ENCODE measurements at places on chromosomes 6 and 20.

DNA sequence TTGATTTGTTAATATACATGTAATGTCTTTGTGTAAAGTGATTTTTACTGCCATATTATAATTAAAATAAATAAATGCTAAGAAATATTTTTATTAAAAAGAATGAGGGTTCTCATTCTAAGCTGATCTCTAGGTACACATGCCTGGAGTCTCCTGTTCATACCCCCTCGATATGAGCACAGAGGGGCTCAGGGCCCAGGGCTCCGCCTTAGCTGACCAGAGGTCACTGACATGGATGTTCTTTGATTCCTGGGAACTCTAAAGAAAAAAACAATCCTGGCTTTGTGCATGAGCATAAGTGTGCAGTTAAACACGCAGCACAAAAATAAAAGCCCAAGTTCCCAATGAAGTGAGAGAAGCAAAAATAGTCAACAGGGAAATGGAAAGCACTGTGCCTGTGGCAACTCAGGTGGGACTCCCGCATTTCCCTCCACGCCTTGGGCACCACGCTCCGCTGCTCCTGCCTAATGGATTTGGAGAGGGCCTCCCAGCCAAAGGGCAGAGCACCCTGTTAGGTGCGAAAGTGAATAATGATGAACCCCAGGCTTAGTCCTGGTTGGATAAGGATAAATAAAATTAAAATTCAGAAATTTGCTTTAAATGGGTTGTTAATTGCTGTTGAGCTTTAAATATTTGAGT, 33.3 kb upstream of the QKI start:
- no peak for DNase-seq

DNA sequence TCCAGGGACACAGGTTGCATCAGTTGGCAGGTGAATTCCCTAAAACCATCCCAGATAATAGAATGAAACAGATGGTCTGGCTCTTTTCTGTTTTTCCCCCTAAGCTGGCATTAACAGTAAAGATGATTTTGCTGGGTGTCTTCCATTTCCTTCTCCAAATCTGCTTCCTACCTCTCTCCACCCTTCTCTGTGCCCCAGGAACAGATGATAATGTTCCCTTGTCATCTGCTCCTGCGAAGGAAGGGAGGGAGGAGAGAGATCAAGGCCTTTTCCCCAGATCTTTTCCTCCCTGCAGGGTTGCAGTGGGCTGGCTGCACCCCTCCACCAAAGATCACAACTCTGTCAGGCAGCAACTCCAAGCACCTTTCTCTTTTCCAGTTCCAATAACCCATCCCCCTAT, 156.5 kb upstream of the PRDM1 start:
- DNase-seq: no peak

- DNase-seq: no peak
Observed at GRCh38 chr6:46288835-46289234, 118.1 kb upstream of the ENPP5 start.

DNA sequence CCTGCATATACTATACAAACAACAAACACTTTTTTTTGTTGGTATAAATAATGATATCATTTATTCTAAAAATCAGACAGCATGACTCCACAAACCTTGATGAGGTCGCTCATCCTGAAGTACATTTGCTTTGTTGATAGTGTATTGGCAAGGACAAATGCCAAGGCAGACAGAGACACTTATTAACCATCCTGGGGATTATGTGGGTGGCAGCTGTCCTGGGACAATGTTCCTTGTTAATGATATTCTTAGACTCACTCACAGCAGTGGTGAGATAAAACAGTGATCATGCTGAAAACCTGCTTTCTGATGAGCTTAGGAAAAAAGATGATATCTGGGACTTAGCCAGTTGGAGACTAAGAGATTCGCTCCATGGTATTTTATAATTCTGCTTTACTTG, 85.4 kb upstream of the OGFRL1 start:
- no peak for DNase-seq

- no peak for DNase-seq
Observed at GRCh38 chr6:2881423-2881822, 21.7 kb downstream of the SERPINB9 start.

DNA sequence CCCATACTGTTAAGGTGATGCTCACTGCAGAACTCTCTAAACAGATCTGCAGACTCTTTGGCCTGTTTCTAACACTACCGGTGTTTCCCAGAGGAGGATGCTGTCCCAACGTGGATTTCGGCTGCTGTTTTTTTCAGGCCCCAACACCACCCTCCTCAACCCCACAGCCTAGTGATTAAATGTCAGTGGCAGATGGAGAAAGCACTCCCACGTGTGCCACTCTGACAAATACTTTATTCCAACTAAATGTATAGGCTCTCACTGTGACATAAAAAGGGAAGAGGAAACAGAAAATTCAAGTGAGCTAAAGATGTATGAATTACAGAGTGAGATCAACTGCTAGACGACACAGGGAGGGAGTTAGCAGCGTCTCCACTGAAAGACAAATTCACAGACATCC, 3.6 kb downstream of the TBC1D20 start:
- DNase-seq: no peak

- DNase-seq: no peak
Observed at GRCh38 chr20:46060301-46060881, 29.4 kb downstream of the NCOA5 start.

DNA sequence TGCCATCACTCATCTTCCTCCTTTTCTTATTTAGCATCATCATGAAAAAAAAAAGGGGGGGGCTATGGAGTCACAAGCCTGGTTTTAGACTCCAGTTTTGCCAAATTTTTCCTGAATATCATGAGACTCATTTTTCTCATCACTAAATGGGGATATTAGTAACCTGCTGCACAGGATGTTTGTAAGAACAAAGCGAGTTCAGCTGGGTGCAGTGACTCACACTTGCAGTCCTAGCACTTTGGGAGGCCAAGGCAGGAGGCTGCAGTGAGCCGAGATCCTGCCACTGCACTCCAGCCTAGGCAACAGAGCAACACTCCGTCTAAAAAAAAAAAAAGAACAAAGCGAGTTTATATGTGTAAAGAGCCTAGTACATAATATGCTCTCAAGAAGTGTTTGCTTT, 82.8 kb downstream of the TFAP2A start:
- no peak for DNase-seq

- DNase-seq: peak; percentile 33
Observed at GRCh38 chr20:9912858-9913434, 74.1 kb upstream of the PAK5 start.

DNA sequence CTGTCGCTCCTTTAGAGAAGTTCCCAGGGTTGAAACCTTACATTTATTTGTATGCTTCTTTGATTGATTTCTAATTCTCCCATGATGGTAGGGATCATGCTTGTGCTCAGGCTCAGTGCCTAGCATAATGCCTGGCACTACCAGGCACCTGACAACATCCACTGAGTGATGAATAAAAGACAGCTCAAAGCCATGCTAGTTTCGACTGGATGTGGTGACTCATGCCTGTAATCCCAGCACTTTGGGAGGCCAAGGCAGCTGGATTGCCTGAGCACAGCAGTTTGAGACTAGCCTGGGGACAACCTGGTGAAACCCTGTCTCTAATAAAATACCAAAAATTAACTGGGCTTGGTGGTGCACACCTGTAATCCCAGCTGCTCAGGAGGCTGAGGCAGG, 11.6 kb upstream of the CD164 start:
- DNase-seq: no peak

DNA sequence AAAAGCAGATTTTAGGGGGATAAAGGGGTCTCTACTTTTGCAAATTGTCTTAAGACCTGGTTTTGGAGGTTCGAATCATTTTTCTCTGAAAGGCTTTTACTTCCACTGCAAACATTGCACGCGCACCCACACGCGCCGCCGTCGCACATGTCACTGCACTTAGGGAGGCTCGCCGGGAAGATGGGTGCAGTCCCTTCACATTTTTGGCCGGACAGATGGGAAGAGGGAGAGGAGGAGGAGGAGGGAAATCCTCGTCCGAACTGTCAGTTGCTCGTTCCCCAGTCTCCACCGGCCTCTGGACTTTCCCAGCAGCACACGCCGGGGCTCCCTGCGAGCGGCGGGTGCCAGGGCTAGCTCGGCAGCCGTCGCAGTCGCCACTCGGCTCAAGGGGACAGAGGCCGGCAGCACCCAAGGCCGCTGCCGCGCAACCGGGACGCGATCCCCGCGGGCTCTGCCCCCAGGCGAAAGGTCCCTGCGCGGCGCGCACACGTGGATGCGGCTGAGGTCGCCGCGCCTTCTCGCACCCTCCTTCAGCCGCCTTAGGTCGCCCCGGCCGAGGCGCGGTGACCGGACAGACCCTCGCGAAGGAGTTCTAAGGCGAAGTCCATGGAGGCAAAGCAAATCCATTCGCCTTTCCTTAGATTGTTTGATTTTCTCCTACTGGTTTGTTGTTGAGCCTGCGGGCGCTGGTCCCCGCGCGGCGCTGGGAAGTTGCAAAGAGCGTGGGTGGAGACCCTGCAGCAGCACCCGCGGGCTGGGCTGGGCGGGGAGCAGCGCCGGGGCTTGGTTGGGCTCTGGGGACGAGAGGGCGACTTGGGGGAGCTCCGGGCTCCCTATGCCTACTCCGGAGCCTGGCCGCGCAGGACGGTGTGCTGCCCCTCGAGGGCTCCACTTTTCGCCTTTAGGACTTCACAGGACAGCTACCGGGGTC, 1.2 kb downstream of the MYB start:
- peak; percentile 54 for DNase-seq

GRCh38 chr6:79833264-79833963, 113.9 kb downstream of the ELOVL4 start:
- no peak for DNase-seq

- no peak for DNase-seq
Observed at GRCh38 chr6:47203266-47203937, 106.3 kb downstream of the TNFRSF21 start.

DNA sequence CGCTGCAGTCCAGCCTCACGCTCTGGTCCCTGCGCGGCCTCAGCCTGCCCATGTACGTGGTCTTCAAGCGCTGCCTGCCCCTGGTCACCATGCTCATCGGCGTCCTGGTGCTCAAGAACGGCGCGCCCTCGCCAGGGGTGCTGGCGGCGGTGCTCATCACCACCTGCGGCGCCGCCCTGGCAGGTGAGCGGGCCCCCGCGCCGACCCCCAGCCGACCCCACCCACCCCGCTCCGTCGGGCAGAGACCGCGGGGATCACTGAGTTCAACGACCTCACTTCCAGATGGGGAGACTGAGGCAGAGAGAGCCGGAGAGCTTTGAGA, 545 bp downstream of the SLC35D3 start:
- no peak for DNase-seq
